Body of pancreas (tissue), 4 donors: ENCODE measurements at places on chromosomes 2 and 18. TPM values are rescaled to one million over a fixed set of nuclear protein-coding genes. Genes with fewer than 3 reads are reported as not detected.

The FOXD4L1 gene
- total RNA-seq = not detected

The SCTR gene
- total RNA-seq = 183 TPM

The GATA6 gene
- 41.8 TPM for total RNA-seq

The EMILIN2 gene
- total RNA-seq = 3.1 TPM

The PLEK gene
- total RNA-seq = 3.0 TPM

The CFAP65 gene
- not detected for total RNA-seq

The DYNAP gene
- not detected for total RNA-seq
